Mesothelial cell of epicardium (in vitro differentiated cells): ENCODE measurements at places on chromosomes 12 and 14.
A peak's percentile ranks its signal among the peaks of the same experiment; 100 is the strongest.

GRCh38 chr12:32457251-32458025 is 58.1 kb downstream of the FGD4 start:
- DNase-seq = no peak

DNA sequence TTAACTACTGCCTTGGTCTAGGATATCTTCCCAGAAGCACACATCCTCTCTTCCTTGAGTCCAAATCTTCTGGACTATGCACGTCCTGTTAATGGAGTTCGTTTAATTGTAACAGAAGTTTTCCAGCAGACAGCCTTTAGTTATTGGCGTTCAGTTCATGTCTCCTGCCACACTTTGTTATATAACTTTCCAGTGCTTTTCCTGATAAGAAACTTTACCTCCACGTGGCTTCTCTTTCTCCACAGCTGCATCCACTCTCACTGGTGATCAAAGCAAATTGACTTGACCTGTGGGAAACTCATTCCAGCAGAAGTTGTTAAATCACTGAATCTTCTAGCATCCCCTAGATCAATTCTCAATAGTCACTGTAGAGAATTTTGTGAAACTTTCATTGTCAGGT is 19.0 kb downstream of the PTPN21 start:
- DNase-seq = no peak

DNA sequence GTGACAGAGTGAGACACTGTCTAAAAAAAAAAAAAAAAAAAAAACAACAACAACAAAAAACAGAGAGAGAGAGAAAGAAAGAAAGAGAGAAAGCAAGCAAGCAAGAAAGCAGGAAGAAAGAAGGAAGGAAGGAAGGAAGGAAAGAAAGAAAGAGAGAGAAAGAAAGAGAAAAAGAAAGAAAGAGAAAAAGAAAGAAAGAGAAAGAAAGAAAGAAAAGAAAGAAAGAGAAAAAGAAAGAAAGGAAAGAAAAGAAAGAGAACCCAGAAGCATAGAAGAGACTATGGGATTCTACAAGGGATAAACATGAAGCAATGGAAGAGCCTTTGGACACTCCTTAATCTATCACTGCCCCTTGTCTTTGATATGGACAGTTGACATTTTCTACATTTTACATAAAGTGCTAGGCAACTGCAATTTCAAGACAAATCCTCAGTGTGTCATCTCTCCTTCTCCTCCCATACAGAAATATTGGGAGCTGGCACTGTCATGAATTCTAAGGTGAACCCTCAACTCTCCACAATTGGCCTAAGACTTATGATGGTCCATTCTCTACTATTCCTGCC is 151.9 kb upstream of the CPM start:
- DNase-seq = no peak

DNA sequence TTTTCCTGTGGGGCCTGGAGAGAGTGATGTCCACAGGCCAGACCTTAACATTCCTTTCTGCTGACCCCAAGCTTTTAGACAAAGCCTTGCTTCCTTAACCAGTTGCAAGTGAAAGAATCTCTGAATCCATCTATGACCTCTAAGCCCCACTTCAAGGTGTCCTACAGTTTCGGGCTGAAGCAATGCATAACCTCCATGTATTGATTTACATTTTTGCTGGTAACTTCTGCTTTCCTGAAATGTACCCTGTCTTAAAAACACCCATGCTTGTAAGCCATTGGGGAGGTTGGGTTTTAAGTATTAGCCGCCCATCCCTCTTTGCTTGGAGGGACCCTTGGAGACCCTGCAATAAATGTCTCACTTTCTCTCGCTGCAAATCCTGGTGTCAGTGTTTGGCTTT is 190.6 kb downstream of the VRK1 start:
- no peak for DNase-seq

DNA sequence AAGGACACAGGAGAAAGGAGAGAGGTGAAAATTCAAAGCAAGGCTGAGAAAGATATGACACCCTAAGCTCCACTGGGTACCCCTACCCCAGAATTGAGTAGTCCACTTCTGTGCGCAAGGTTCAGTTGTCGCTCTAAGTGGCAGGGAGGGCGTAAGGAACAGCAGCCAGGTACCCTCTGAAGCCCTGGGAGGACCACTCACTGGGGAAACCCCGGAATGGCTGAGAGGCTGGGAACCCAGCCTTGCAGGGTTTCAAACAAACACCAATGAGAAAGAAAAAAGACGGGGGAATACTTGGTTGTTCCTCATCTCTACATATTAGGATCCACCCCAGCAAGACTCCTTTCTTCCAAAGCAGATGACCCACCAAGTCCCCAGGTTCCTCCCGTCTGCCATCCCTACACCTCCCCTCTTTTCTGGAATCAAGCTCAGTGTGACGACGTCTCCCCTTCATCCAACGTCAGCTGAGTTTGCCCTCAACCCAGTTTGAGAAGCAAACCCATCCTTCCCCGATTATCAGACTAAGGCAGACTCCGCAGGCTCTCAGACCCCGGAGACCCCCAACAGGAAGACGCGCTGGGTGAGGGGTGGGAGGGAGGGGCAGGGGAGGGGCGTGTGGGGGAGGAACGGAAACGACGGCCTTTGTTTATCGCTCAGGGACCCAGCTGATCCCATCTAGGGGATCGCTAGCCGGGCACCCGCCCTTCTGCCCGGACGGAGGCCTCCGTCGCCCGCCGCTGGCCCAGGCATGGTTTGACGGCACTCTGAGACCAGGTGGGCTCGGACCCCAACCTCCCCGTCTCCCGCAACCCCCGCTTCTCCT is 795 bp downstream of the LMBR1L start:
- DNase-seq = no peak

GRCh38 chr12:121634836-121635235 is 8.5 kb downstream of the ORAI1 start:
- DNase-seq = no peak

DNA sequence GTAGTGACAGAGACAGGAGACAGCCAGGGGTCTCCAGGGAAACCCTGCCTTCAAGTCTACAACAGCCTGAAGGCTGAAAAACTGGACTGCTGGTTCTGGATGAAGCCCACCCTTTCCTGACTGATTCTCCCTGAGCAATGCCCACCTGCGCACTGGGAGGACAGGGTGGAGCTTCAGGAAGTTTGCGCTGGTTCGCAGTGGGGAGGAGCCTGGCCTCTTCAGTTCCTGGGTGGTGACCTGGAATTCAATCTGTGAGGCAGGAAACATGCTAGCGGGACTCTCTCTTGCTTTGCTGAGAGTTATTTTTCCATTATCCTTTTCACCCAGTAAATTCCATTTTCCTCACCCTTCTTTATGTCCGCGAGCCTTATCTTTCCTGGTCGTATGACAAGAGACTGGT is 600.8 kb downstream of the TRHDE start:
- no peak for DNase-seq

DNA sequence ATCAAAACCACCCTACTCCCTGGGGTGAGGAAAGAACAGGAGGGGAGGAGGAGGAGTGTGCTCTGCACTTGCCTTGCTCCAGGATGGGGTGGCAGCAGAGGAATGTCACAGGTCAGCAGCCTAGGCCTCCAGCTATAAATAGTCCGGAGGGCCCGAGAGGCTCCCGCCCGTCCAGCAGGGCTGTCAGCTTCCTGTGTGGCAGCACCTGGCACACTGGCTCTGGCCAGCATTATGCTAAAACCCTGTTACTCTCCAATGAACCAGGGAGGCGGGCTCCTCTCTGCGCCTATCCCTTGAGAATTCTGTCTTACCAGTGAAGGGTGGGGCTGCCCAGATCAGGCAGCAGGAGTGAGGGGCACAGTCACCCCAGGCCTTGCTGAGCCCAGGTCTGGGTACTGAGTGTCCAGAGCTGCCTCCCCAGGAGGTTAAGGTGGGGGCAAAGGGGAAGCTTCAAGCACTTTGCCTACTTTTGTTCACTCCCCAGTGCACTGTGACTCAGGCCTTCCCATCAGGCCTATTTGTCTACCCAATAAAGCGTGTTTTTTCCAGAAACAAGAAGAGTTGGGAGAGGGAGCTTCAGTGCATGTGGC is 1.2 kb upstream of the COX14 start:
- DNase-seq = no peak

DNA sequence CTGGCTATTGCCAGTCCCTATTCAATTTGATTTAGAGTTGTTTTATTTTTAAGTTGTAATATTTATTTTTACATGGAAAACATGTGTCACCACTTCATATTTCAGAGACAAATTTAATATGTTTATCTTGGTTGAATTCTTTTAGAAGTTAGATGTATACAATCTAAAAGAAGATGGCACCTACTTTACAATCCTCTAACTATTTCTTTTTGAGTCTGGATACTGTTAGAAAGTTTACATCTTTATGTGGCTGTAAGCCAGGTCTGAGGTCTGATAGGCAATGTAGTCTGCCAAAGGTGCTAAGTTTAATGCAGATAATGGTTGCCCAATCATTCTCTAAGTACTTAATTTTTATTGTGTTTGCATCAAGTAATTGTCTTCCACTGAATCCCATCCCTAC is 7.2 kb upstream of the LMO3 start:
- DNase-seq = no peak

- no peak for DNase-seq
Observed at GRCh38 chr14:90774316-90774715, 41.9 kb downstream of the TTC7B start.

DNA sequence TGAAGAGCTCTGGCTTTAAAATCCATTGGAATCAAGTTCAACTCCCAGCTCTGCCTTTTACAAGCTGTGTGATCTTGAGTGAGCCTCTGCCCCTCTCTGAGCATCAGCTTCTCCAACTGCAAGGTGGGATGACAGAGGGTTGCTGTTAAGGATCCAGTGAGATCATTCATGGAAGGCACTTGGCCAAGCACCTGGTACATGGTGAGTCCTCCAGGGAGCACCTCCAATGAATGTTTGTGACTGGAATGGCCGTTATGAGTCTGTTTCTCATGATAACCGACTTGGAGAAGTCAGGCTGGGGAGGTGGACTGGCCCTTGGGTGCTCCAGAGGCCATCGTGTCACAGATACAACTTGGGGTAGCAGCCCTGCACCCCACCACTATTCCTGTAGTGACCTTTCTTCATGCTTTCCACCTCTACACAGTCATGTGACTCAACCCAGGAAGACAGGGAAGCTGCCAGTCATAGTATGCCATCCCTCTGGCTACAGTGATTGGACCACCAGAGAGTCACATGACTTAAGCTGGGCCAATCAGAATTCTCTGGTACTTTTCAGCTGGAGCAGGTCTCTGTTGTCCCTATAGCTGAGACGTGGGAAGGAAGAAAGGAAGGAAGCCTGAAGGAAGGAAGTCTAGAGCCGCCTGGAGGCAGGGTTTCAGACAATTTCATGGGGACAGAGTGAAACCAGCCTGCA is 146.5 kb upstream of the MYL2 start:
- no peak for DNase-seq

DNA sequence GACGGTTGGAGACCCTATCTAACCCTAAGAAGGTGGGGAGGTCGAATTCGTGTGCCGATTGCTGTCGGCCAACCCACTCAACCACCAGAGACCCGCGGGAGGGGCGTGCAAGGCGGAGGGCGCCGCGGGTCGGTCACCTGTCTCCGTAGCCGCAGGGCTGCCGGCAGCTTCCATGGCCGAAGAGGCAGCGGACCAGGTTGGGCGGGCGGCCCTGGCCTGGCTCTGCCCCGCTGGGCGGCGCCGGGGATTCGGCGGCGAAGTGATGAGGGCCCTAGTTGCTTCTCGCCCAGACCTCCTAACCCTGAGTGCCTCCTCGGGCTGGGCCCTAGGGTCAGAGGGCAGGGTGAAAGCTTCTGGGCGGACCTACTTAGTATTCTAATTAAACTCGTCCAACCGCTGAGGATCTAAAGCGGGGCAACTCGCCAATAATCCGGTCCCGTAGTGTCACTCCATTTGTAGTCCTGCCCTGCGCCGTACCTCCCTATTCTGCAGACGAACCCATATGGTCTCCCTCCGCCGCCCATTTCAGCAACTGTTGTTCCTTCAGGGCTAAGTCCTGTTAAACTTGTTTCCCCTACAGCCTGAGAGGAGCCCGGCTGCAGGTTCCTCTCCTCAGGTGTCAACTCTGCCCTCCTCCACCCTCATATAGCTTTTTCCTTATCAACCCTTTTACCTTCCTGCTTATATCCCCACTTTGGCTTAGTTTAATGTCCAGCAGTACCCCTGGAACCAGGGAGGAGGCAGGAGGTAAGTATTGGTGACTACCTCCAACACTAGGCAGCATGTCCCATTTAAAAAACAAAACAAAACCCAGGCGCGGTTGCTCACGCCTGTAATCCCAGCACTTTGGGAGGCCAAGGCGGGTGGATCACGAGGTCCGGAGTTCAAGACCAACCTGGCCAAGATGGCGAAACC is at the start of gene PYM1:
Gene PYM1 (minus strand): TSS at position 307 of the 915 bp plus-strand sequence. CDS start 133 bp downstream, at position 174.
- peak; percentile 63 for DNase-seq

GRCh38 chr14:49206828-49207227 is 379.4 kb downstream of the RPS29 start:
- no peak for DNase-seq

GRCh38 chr14:54646626-54647025 is 79.7 kb downstream of the SAMD4A start:
- DNase-seq = no peak

DNA sequence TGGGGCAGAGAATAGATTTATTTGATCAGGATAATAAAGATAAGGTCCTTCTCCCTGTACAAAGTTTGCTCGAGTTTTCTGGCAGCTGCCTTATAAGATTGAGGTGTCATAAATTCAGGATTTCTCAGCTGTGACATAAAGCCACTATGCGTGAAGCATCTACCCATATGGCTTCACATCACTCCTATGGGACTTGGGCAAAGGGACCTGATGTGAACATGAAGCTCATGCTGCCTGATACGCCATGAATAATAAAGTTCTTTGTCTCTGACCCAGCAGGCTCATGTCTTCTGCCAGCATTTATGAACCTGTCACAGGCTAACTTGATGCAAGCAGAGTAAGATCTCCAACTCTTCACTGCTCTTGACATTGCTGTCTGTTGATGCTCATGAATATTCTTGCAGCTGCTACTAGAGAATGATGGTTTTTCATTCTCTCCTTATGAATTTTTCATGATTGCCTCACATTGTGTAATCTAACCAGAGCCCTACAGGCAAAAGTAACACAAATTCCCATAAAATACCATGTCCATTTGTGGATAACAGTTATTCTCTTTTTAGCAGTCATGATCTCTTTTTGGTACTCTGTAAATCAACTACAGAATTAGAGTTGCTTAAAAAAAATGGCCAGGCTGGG is 49.0 kb upstream of the CPNE8 start:
- no peak for DNase-seq

DNA sequence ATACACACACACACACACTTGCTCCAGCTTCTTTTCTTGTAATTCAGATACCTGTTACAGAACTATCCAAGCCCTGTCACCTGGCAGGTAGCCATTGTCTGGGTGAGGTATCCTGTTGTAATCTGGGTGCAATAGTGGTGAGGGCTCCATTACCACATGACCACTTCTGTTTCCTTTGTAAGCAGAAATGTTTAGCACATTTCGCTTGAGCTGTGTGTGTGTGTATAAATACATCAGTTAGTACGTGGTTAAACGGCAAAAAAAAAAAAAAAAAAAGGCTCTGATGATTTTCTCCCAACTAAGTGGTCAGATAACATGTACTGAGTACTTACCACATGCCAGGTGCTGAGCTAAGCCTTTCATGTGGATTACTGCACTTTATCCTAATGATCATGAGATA is 129.3 kb upstream of the SSTR1 start:
- no peak for DNase-seq
